ENCODE measurements at places on chromosomes 16 and 17.

GRCh38 chr17:8857919-8858318, 9.6 kb downstream of the PIK3R6 start:
- peak; percentile 76 for DNase-seq

DNA sequence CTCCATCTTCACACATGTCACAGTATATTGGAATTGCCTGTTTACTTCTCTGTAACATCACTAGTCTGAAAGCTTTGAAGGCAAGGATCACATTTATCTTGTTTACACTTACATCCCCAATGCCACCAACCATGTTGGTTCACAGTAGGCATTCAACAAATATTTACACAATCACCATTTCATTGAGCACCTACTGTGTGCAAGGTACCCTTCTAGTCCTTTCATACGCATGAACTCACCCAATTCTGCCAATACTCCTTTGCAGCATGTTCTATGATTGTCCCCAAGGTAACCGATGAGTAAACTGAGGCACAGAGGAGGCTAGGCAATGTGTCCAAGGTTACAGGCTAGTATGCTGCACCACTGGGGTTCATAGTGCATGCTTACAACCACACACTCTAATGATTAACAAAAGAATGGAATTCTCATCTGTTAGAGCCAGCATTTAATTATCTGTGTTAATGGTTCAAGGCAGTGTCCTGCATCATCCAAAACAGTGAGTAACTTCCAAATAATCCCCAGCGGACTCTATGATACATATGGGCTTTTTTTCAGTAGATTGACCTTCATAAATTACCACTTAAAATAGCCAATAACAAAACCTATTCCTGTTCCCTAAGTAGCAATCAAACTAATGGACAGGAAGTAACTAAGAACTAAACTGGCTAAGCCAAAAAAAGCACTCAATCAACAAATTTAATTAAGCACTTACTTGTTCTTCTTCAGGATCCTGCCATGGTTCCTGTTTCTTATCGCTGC, 364.5 kb upstream of the XYLT1 start:
- no peak for DNase-seq

DNA sequence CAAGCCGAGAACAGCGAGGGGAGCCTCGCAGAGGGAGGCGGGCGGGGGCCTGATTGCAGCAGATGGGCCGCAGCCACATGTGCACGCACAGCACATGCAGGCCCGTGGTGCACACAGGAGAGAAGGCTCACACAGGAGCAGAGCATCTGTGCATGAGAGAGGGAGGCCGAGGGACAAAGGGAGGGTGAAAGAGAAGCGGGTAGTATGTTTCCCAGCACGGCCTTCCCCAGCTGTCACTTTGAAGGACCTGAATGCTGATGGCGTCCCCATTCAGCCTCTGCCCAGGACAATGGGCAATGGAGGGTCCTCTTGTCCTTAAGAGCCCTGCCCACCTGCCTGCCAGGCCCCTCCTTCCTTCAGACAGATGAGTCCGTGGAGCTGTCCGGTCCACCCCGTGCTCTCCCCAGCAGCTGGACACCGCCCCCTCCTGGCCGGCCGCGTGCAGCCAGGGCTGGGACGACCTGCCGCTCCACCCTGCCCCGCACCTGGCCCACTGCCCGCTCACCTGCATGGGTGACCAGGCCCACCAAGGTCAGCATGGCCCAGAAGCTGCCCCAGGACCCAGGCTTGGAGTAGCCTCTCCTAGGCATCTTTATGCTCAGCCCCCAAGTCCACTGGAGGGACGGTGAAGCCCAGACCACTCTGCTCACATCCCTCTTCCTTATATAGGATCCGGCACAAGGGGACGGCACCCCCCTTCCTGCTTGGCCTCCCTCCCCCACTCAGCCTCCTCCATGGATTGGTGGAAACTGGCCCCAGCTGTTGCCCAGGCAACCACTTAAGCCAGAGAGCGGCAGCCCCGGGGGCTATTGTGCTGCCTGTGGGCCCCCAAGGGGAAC, at the start of gene BTBD17:
BTBD17 (minus strand) TSS at position 639 of the 839 bp plus-strand sequence; CDS start at position 590, 49 bp downstream.
- peak; percentile 42 for DNase-seq

DNA sequence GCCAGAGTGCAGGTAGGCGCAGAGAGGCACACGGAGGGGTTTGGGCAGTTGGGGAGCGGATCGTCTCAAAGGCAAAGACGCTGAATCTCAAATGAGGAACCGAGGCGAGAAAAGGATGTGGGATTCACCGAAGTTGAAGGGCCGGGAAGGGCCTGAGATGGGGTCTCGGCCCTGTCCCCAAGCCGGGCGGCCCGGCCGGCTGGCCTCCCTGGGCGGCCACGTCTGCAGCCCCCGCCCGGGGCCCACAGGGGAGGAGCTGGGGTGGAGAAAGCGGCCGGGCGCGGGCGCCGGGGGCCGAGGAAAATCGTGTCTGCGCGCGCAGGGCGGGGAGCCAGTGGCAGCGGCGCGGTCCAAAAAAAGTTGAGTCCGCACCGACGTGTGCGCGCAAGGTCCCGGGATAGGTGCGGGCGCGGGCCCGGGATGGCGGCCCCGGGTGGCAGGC, 458 bp downstream of the SLC12A4 start:
- DNase-seq, result peak; percentile 36

DNA sequence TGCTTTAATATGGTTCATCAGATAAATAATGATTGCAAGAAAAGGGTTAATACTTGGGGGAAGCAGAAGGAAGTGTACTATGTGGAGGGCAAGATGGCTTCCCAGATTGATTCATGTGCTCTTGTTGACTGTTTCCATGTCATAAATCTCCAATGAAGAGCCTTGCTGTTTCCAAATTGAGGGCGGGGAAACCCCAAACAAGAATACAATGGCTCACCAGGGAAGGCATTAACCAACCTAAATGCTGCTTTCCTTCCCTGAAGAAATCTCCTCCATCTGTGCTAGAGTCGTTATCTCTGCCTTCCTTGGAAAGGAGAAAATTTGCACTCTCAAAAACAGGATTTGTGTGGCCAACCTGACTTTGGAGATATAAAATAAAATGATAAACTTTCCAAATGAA, 28.0 kb upstream of the CDH13 start:
- no peak for DNase-seq

GRCh38 chr17:73765824-73766563, 121.7 kb upstream of the SDK2 start:
- DNase-seq, result no peak

DNA sequence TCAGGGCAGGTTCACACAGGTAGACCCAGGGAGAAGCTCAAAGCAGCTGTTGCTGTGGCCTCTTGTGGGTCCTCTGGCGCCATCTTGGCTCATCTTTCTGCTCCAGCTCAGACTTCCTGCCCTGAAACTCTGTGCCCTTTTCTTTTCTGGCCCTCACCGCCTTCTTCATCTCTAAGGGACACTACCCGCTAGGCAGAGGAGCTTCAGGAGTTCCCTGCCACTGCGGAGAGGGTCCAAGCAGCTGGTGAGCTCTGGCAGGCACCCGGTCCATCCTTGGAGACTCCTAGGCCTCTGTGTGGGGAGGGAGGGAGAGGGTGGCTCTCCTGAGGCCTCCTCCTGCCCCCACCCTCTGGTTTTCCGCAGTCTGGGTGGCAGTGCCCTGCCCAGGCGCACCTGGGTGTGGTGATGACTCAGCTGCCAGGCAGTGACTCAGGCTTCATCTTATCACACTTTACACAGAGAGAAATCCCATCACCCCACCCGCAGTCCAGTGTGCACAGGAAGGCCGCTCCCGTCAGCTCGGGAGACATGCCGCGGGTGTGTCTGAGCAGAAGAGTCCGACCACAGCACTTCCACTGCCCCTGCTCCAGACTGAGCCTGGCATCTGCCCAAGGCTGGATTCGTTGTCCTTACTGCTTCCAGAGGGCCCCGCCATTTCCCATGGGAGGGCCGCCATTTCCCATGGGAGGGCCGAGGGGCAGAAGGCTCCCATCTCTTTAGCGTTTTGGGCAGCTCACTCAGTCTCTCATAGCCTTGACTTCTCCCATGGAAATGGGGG, 7.3 kb downstream of the NT5C start:
- peak; percentile 67 for DNase-seq

GRCh38 chr17:65609749-65610148, 48.3 kb upstream of the AXIN2 start:
- peak; percentile 36 for DNase-seq

DNA sequence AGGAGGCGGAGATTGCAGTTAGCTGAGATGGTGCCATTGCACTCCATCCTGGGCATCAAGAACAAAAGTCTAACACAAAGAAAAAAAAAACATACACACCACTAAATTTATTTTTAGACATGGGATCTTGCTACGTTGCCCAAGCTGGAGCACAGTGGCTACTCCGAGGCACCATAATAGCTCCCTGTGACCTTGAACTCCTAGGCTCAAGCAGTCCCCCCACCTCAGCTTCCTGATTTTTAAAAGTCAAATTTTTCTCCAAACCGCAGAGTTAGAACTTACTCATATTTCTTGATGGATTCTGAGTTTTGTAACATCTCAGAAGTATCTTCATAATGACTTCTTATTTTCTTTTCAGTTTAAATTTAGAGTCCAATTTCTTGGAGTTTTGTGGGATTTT, 3.4 kb downstream of the CMTM4 start:
- no peak for DNase-seq

GRCh38 chr16:50578137-50578536, 29.9 kb downstream of the NKD1 start:
- DNase-seq, result no peak

GRCh38 chr17:75159196-75160031, 5.1 kb upstream of the JPT1 start:
- peak; percentile 78 for DNase-seq

- no peak for DNase-seq
These were observed 121.5 kb upstream of the ADAMTS18 start for GRCh38 chr16:77556201-77556873.

DNA sequence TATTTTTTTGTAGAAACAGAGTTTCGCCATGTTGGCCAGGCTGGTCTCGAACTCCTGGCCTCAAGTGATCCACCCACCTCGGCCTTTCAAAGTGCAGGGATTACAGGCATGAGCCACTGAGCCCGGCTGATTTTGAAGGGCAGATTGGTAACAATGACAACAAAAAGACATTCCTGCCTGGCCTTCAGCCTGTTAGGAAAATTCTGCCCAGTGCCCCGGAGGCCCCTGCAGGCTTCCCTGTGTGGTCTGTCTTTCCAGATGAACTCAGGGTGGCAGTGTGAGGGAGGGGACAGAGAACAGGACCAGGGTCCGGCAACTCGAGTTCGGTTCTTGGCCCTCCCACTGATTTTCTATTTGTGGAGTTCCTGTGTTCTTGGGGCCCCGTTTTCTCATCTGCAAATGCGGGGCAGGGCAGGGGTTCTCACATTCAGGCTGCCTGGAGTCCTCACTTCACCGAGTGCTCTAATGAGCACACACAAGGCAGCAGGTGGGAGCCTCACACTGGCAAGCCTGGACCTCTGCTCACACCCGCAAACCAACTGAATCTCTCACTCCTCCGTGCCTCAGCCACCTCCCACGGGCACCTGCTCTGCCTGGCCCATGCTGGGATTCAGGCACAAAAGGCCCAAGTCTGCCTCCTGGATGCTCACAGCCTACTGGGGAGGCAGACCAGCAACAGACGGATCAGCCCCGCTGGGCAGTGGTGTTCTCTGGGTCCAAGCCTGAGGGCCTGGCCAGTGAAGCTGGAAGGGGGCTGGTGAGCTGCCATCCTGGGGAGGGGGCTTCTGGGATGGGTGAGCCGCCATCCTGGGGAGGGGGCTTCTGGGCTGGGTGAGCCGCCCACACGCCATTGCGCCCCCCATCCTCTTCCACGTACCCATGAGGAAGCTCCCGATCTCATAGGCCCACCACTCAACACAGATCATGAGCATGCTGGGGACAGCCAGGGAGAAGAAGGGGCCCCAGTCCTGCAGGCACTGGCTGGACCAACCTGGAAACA, 10.3 kb downstream of the SLC47A2 start:
- no peak for DNase-seq

GRCh38 chr17:81020767-81021497, 14.0 kb upstream of the BAIAP2 start:
- DNase-seq, result no peak

- DNase-seq, result peak; percentile 41
These were observed 5.7 kb downstream of the GRN start for GRCh38 chr17:44350733-44351226.

- DNase-seq, result no peak
These were observed 22.2 kb downstream of the TBX4 start for GRCh38 chr17:61474235-61474927.

GRCh38 chr16:88962478-88963152, 14.4 kb downstream of the CBFA2T3 start:
- DNase-seq, result no peak

DNA sequence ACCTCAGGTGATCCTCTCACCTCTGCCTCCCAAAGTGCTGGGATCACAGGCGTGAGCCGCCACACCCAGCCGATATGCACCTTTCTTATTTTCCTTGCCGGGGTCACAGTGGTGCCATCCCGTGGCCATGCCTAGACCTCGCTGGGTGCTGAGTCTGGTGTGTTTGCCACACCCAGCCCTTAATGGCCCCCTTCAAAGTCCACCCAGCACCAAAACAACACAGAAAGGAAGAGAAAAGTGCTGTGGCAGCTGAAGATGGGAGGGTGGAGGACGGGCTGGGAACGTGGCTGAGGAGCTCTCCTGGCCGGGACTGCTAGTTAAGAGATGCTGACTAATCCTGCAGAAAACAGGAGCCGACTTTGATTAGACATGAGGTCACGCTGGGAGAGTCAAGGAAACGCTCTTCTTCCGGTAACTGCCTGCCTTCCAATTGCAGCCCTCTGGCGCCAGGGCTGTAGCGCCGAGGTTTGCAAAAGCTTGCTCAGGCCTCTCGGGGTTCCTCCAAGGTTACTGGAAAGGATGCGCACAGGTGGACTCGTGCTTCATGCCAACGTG, 10.9 kb downstream of the SLC43A2 start:
- peak; percentile 85 for DNase-seq

DNA sequence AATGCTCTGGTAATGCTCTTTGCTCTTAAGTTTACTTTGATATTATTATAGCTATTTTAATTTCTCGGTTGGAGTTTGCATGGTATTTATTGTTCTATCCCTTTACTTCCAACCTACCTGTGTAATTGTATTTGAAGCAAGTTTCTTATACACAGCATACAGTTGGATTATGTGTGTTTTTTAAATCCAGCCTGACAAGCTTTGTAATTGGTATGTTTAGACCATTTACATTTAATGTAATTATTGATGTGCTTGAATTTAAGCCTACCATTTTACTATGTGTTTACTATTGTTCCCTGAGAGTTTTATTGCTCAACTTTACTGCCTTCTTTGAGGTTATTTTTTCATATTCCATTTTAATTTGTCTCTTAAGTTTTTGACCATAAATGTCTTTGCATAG, 35.7 kb downstream of the ACSF3 start:
- no peak for DNase-seq

DNA sequence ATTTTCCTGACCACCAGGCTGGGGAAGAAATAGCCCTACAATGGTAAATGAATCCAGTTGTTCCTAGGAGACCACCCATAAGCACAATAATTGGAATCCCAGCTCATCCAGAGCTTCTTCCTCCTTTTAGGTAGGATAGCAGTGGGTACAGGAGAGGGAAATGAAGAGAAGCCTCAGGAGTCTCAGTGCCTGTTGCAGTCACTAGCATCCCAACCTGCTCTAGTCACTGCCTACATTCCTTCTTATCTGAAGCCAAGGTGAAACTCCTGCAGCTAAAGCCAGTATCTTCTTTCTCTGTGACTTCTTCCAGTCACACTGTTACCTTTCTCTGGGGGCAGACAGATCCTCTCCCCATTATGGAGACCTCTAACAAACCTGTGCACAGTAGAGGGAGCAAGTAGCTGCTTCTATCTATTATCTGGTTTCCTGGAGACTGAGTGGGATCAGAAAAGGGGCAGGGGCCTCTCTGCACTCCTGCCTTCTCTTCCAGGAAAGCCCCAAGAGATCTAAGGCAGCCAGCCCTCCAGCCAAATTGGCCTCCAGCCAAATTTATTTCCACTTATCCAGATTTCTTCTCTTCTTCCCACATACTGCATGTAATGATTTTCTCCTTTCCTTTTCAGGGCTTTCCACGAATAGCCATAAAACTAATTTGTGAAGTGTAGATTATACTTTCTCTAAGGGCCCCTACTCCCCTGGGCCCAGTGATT, 85.5 kb downstream of the SSH2 start:
- DNase-seq, result peak; percentile 15
